ENCODE measurements at places on chromosomes 3 and 15.

- DNase-seq = no peak
Observed at GRCh38 chr3:160758929-160759577, 3.0 kb downstream of the PPM1L start.

DNA sequence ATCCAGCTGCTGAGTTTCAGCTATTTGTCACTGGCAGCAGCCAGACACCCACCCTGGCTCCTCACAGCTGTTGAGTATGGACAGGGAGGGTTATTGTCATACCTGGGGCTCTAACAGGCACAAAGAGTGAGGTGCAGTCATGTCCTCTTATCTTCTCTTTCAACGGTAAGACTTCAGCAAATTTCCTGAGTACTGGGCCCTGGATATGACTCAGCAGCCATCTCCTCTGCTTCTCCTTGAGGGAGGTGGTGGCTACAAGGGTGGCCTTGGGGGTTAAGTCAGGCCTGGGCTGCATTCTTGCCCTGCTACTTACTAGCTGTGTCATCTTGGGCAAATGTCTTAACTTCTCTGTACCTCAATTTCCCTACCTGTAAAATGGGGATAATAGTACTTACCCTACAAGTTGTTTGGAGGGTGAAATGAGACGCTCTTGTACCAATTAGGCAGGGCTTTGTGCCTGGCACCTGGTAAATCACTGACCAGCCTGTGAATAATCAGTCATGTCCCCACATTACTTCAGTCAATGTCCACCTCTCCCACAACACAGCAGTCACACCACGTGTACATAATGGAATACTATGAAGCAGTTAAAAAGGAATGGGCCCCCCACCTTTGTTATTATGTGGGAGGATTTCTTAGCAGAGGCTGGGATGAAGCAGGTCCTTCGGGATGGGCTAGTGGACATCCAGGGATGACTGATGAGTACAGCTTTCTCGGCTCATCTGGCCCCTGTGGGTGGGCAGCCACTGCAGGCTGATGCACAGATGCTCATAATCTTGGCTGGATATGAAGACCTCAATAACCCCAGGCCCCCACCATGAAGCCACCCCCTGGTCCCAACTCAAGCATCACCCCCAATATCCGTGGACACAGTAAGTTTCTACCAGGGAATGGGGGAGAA lies 528.8 kb downstream of the SHQ1 start:
- DNase-seq = no peak

DNA sequence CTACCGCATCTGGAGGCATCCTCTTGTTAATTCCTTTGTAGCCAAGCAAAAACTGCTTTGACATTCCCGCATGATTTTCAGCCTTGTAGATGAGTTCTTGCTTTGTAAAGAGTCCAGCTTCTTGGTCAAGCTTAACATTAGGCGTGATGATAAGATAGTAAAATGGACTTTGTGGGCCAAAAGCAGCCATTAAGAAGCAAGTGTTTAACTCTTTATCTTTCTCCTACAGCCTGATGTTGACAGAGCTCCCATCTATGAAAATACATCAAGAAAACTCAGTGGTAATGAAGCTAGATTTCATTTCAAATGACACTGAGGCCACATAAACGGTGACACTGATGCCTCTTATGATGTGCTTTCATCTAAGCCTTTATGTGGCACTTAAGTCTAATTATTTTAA lies 33.2 kb downstream of the FNDC3B start:
- no peak for DNase-seq

- no peak for DNase-seq
Observed at GRCh38 chr3:11832981-11833905, 13.4 kb downstream of the TAMM41 start.
